ENCODE measurements at places on chromosomes 3 and 15. TPM values are rescaled to one million over a fixed set of nuclear protein-coding genes. Genes with fewer than 3 reads are reported as not detected.

Gene LDHAL6B
- total RNA-seq, result not detected

Gene MOBP
- not detected for total RNA-seq

Gene ANKRD63
- not detected for total RNA-seq

- DNase-seq, result no peak
These were observed 1.2 kb downstream of the IGDCC4 start for GRCh38 chr15:65421360-65422215.

- no peak for DNase-seq
These were observed 93.0 kb downstream of the HHLA2 start for GRCh38 chr3:108389372-108389771.
